ENCODE measurements at places on chromosomes 16 and 17.
A peak's percentile ranks its signal among the peaks of the same experiment; 100 is the strongest.

- no peak for DNase-seq
Measured at GRCh38 chr16:31664683-31665482, 137.2 kb downstream of the AHSP start.

DNA sequence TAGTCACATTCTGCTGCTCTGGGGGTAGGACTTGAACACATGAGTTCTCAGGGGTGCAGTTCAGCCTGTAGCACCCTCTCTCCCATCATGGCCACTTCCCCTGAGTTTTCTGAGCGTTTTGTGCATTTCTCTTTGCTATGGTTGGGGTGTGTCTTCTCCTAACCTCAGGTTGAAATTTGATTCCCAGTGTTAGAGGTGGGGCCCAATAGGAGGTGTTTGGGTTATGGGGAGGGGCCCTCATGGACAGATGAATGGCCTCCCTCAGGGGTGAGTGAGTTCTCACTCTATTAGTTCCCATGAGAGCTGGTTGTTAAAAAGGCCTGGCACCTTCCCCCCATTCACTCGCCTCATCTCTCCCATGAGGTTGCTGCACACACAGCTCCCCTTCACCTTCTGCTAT is 101.1 kb downstream of the FOXL1 start:
- no peak for DNase-seq

GRCh38 chr17:28841901-28842281 is 699 bp downstream of the FAM222B start:
- DNase-seq, result no peak

DNA sequence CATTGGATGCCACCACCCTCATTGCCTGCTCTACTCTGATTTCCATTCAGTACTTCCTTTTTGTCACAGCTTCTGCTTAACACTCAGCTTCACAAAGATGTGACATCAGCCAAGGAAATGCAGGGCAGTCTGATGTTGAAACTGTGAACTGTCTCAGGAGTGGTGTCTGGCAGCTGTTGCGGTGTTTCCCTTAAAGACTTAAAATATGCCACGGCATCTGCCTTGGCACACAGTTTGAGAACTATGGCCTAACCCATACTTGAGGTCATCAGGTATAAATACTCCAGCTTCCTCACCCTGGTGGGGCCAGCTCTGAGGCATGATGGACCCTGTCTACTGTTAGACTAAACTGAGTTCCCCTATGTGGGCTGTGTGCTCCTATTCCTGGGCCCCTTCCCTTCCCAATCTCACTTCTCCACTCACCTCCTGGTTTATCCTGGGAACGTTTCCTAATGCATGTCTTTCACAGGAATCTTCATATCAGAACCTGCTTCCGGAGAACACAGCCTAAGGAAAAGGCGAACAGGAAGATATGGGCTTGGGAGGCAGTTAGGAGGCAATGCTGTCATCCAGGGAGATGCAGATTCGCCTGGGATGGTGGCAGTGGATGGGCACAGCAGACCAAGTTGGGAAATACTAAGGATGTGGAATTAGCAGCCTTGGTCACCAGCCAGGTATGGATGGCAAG is 96.5 kb downstream of the WSCD1 start:
- peak; percentile 25 for DNase-seq

GRCh38 chr17:50785946-50786570 is 18.7 kb upstream of the ANKRD40CL start:
- no peak for DNase-seq

DNA sequence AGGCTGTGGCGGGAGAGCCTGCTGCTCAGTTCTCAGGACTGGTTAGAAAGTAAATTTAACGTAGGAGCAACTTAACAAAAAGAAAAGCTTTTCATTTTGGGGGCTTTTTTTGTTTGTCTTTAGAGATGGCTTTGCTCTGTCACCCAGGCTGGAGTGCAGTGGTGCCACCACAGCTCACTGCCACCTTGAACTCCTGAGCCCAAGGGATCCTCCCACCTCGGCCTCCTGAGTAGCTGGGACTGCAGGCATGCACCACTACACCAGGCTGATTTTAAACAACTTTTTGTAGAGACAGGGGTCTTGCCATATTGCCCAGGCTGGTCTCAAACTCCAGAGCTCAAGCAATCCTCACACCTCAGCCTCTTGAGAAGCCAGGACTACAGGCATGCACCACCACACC is 205.0 kb downstream of the RPTOR start:
- no peak for DNase-seq

GRCh38 chr16:3716831-3717234 is 491 bp downstream of the TRAP1 start:
- peak; percentile 4 for DNase-seq

DNA sequence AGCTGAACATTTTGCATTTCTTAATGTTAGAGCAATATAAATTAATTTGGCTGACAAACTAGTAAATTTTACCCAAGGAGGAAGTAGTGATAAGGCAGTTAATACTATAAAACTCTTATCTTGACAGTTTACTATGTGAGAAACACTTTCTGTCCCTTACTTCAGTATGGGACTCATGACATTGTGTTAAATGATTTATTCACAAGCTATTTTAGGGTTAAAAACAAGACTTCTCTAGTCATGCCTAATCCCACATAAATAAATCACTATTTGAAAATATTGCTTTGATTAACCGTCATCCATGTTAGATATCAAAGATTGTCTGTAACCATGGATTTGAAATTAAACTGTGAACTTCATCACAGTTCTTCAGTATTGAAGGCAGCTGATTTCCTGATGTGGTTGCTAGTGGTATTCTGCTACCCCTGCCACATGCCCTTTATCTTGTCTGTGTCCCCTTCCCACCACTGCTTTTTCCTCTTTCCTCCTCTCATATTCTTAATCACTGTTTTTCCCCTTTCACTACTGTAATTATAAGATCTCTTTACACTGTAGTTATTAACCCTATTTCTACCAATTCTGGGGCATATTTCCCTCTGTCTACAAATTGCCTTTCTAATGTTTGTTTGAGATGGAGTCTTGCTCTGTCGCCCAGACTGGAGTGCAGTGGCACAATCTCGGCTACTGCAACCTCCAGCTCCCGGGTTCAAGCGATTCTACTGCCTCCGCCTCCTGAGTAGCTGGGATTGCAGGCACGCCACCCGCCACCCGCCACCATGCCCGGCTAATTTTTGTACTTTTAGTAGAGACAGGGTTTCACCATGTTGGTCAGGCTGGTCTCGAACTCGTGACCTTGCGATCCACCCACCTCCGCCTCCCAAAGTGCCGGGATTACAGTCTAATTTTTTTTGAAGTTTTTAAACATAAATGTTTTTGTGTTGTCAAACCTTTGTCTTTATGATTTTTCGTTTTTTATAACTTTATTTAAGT is 95.6 kb downstream of the STXBP4 start:
- no peak for DNase-seq

DNA sequence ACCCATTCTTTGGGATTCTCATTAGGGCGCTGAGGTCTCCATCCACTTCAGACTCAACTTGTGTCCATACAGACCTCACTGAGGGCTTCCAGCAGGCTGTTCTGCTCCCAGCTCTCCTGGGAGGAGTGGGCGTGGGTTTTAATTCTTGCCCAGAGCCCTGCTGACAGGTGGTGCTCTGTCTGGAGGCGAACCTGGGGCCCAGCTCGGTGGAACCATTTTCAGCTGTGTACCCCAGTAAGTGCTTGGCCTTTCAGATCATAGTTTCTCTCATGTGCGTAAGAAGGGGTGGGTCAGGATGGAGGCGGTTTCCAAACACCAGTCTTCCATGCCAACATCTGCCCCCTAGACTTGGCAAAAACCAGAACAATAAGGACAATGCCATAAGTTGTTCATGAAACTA is 21.4 kb upstream of the NKD1 start:
- no peak for DNase-seq
